ENCODE measurements at places on chromosomes 6 and 20. TPM values are rescaled to one million over a fixed set of nuclear protein-coding genes. Genes with fewer than 3 reads are reported as not detected.

POU5F1 gene
- polyA plus RNA-seq = 0.56 TPM

ARMH2 gene
- not detected for polyA plus RNA-seq

NEDD9 gene
- polyA plus RNA-seq = 10.1 TPM

CTSA gene
- 63.9 TPM for polyA plus RNA-seq

FOXP4 gene
- polyA plus RNA-seq = 15.1 TPM

HSF2 gene
- 26.9 TPM for polyA plus RNA-seq

BTN3A1 gene
- polyA plus RNA-seq = 20.7 TPM

OSER1 gene
- 28.2 TPM for polyA plus RNA-seq

CD24 gene
- 10.1 TPM for polyA plus RNA-seq

SCRT2 gene
- not detected for polyA plus RNA-seq

ESR1 gene
- polyA plus RNA-seq = 3.0 TPM

CST2 gene
- polyA plus RNA-seq = not detected

LTB gene
- 1.1 TPM for polyA plus RNA-seq

DNA sequence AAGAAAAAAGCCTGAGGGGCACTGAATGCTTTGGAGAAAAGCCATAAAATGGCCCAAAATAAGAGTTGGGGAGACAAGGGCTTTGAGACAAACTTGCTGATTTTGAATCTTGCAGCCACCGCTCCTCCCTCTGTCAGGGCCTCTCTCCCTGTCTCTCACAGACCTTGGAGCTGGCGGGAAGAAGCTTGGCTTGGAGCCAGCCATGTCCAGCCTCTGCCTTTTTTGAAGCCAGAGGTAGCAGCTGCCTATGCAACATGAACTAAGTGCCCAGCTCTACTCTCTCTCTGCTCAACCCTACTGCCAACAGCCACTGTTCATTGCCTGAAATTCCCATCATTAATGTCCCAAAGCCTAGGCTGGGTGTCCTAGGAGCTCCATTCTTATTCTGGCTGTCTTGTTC lies 63.7 kb upstream of the CTNNBL1 start:
- DNase-seq = no peak

- no peak for DNase-seq
These were observed 587.2 kb downstream of the EPM2A start for GRCh38 chr6:145147981-145148749.

- no peak for DNase-seq
These were observed 1.7 kb upstream of the GMPR start for GRCh38 chr6:16236631-16237199.

GRCh38 chr20:6705926-6706548 lies 61.4 kb upstream of the BMP2 start:
- DNase-seq = no peak

GRCh38 chr6:158080849-158081656 lies 87.0 kb downstream of the SERAC1 start:
- no peak for DNase-seq

GRCh38 chr20:40741507-40742106 lies 52.6 kb upstream of the MAFB start:
- DNase-seq = no peak

DNA sequence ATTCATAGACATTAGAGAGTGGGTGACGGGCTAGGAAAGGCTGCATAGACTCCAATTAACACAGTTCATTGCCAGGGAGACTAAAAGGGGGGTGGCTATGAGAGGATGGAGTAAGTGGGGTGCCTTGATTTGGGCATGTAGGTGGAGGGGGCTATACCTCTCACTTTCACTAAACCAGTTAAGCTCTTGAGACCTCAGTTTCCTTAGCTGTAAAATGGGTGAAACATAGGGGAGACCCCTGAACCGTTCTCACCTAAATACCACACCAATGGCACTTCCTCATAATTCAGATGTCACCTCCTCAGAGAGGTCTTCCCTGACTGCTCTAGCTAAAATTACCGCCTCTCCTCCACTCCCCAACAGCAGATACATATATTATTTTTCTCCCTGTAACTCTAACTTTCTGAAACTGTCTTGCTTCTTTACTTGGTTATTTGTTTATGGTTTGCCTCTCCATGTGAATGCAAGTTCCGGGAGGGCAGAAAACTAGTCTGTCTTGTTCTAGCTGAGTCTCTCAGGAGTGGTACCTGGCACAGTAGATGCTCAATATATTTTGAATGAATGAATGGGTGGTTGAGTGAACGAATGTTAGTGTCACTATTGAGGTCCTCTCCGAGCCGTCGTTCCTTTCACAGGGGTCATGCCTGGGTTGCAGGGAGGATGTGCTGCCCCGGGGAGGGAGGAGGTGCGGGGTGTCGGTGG lies 615 bp upstream of the EYA2 start:
- no peak for DNase-seq

DNA sequence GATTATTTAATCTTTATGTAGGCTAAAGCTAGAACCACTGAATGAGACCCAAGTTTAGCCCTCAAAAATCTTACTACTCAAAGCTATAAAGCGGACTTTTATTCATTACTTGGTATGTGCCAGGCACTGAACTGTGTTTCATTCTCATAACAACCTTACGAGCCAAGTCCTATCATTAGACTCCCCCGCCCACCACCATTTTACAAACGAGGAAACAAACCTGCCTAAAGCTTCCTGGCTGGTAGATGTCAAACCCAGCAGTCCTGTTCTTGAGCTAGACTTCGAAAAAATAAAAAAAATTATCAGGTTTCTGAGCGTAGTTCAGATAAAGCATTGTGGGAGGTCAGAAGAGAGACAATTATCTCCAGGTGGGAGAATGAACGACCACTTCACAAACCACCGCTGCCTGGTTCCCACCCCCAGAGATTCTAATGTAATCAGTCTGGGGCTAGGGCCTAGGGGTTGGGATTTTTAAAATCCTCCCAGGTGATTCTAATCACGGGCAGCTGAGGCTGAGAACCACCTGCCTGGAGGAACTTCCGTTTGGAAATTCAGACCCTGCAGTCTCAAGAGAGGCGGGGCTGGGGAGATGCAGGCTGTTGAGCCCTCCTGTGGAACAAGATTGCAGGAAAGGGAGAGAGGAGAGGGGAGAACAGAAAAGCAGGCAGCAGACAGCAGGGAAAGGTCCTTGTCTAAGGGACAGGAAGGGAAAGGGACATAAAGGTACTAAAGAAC lies 8.6 kb downstream of the ADTRP start:
- DNase-seq = no peak

GRCh38 chr6:110528930-110529325 lies 52.5 kb upstream of the SLC22A16 start:
- no peak for DNase-seq

DNA sequence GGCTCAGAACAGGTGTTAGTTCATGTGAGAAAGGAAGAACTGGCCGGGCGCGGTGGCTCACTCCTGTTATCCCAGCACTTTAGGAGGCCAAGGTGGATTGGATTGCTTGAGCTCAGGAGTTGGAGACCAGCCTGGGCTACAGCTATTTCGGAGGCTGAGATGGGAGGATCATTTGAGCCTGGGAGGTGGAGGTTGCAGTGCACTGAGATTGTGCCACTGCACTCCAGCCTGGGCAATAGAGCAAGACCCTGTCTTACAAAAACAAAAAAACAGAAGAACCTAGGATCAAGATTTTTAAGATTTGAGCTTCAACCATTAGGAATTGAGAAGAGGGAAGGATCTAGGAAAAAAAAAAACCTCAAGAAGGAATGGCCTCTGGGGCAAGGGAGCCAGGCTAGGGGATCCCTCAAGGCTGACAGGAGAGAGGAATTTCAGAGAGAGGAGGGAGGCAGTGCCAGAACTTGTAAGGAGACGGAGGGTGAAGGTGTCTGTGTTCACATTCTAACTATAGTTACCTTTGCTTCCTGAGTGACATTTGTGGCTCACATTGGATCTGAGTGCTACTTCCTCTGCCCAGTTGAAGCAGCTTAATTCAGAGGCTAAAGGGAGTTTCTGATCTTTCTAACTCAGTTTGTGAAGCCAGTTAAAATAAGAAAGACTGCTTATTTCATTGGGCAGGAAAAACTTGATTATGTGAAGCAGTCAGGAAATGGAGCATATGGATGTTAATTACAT lies 26.1 kb downstream of the CHMP4B start:
- no peak for DNase-seq

GRCh38 chr6:7765575-7766325 lies 39.9 kb downstream of the BMP6 start:
- no peak for DNase-seq

- no peak for DNase-seq
These were observed 149.5 kb downstream of the PHACTR3 start for GRCh38 chr20:59753836-59754235.

DNA sequence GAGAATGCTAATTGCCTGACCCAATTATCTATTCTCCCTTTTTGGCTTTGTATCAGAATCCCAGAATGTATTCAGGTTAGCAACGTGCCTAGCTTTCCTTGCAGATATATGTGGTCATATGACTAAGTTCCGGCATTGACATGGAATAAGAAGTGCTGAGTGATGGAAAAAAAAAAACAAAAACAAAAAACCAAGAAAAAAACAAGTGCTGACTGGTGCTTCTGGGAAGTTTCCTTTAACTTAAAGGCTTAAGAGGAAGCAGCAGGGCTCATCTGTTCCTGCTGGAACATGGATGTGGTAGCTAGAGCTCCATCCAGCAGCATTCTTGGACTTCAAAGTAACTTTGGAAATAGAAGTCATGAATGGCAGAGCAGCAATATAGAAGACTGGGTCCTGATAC lies 10.4 kb upstream of the RPF2 start:
- DNase-seq = no peak

GRCh38 chr6:53202052-53202451 lies 53.4 kb upstream of the GCM1 start:
- no peak for DNase-seq

- DNase-seq = no peak
These were observed 113.2 kb downstream of the ZDHHC14 start for GRCh38 chr6:157494132-157494710.

- DNase-seq = no peak
These were observed 143.4 kb downstream of the DHX35 start for GRCh38 chr20:39105551-39105950.

DNA sequence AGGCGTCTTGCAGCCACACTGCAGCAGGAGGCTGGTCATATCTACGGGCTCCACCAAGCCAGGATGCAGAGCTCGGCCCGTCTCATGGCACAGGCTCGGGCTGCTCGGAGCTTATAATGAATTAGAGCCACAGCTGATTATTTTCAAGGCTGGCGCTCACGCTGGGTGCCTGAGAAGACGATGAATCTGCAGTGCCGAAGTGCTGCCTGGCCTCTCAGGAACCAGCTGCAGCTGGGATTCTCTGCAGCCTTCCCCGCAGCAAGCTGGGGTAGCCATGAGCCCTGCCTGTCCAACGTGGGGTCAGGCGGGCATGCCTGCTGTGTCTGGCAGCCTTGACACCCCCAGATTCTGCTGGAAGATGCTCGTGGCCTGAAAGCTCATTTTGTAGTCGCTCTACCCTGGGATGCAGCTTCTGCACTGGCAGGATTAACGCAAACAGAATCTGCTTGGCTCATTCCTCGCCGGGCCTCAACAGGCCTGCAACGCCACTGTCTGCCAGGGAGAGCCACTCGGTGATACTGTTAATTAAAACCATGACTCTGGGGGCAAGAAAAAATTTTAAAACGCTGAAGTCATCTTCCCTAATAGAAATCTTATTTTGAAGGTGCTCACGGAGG lies 104.3 kb downstream of the CDH26 start:
- DNase-seq = no peak

GRCh38 chr20:18394363-18394762 lies 72.5 kb downstream of the DZANK1 start:
- no peak for DNase-seq

GRCh38 chr20:37278966-37279590 lies 10.4 kb upstream of the MANBAL start:
- no peak for DNase-seq

- DNase-seq = peak; percentile 26
These were observed 395.8 kb upstream of the MARCKS start for GRCh38 chr6:113461153-113461932.

GRCh38 chr20:43238833-43239232 lies 49.1 kb upstream of the PTPRT start:
- no peak for DNase-seq

DNA sequence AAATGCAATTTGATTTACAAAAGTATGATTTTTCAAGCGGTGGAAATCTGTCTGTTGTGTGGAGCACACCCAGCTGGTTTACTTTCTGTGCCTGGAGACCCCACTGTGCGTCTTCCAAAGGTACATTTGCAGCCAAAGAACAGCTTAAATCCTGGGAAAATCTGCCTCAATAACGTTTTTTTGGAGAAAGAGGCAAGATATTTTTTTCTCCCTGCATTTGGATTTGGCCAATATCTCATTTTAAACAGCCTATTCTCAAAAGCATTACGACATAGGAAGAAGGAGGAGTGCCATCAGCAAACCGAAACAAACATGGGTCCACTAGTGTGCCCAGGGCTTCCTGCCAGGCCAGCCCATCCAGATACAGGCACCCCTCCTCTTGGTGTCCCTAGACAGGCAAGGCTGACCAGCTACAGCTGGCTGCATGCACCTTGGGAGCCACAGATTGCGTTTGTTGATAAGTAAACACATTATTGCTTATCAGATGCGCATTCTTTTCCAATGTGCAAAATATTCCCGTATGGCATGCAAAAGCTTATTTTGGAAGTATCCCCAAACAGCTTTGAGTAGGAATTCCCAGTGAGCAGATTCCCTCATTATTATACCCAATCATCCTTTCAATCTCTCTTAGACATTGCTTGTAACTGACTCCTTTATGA lies 184.5 kb upstream of the MARCKS start:
- DNase-seq = peak; percentile 78

GRCh38 chr6:22271081-22271480 lies 25.8 kb downstream of the PRL start:
- DNase-seq = no peak

GRCh38 chr6:135145063-135145800 lies 35.9 kb upstream of the MYB start:
- DNase-seq = no peak

DNA sequence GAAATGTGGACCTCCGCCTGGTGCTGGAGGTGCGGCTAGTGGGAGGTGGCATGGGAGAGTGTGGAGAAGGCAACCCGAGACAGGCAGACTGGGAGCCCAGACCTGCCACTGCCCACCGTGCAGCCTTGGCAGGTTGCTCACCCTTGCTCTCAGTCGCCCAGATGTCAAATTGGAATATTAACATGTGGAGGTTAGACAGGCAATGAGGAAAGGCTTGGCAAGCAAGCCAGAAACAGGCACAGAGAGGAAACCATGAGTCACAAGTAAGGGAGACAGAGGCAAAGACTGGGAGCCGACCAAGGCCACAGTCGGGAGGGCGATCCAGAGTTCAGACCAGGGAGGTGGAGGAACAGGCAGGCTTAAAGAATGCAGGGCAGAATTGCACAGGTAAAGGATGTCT lies 178.2 kb downstream of the FOXC1 start:
- no peak for DNase-seq

- DNase-seq = no peak
These were observed 66.5 kb downstream of the ELOVL5 start for GRCh38 chr6:53282234-53282633.
